ENCODE measurements at places on chromosomes 13 and 19.

DNA sequence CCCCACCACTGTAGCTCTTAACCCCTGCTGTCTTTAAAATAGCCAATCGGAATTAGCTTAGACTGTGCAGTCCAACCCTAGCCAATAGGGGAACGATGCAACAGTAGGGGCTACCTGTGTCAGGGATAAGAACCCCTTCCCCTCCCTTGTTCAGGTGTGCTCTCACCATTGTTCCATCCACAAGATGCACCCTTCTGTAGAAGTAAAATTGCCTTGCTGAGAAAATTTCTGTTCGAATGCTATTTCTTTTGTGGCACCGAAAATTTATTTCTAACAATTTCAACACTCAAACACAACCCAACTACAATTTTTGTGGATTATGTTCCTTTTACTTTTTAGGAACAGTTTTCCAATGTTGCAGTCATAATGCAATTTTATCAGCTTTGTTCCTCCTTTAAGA lies 3.6 kb upstream of the ZNF583 start:
- DNase-seq: no peak

DNA sequence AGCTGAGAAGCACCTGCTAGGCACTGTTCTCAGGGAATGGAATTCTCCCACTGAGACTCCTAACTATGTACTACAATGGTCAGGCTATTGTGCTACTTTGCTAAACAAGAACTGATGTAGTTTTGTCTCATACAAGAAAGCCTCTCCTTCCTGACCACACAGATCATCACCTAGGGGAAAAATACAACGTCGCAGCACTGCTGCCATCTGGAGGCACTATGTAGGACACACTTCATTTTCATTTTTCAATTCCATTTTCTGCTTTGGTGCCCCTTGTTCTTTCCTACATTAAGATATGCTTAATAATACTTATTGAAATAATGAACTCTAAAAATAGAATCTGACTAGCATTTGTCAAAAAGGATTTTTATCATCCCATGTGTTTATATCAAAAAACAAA lies 21.1 kb downstream of the PROSER1 start:
- DNase-seq: no peak

GRCh38 chr19:4320419-4320818 lies 16.0 kb downstream of the FSD1 start:
- DNase-seq: no peak

GRCh38 chr19:15124572-15125231 lies 17.5 kb downstream of the SYDE1 start:
- no peak for DNase-seq

DNA sequence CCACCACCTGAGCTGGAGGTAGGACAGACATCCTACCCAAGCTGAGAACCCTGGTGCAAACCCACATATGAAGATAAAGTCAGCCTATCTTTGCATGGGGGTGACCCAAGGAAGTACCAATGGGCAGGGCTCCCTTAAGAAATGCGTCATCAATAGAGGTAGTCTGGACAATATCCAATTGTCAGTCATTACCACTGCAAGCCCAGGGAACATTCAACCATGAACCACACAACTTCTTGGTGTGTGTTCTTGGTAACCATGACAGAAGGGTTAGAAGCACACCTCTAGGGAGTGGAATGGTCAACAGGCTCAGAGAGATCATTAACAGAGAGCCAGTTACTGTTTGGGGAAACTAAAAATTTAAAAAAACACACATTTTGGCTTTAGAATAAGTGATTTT lies 34.7 kb upstream of the DOCK9 start:
- DNase-seq: no peak

DNA sequence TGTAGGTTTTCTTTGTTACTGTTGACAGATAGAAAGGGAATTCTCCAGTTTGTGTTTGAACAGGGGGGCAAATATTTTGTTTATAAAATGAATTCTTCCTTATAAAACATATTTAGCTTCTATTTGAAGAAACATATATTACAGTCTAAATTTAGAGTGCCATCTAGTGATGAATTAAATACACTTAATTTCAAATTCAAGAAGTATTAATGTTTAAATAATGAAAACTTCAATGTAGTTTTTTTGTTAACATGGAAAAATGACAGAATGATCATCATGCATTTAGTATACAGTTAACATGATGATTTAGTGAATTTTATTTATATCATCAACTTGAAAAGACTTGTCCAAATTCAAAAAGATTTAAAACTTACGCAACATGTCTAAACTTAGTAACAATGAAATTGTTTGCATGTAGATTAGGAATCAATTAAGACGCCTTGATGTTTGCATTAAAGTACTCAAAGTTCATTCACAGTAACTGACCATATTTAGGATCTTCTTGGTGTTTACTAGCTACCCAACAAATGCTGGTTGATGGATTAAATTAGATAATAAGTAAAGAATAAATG lies 765.9 kb upstream of the SLITRK1 start:
- DNase-seq: no peak

DNA sequence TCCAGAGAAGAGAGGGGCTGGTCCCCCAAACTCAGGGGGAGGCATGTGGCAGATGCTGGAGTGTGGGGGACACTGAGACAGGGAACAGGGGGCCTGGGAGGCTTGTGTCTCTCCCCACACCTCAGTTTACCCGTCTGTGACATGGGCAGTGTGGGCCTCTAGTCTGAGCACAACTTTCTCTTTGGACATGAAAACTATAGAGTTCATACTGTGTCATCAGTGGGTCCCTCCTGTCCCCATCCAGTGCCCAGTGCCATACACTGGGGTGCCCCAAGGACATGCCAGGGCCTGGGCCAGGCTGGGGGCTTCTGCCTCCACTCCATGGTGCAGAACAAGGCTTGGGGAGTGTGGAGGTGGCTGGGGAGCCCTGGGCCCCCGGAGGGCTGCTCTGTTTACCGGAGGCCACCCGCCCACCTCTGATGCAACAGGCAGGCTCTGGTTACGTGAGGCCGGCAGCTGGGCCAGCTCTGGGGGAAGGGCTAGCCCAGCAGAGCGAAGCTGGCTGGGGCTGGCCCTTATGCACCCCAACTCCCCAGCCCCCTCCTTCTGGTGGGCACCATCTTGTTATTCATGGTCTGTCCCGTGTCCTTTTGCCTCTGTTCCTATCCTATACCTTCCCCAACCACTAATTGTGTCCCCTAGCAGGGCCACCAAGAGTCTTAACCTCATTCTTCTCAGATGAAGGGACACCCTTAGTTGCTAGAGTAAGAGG lies 1.9 kb upstream of the MEF2B start:
- no peak for DNase-seq

DNA sequence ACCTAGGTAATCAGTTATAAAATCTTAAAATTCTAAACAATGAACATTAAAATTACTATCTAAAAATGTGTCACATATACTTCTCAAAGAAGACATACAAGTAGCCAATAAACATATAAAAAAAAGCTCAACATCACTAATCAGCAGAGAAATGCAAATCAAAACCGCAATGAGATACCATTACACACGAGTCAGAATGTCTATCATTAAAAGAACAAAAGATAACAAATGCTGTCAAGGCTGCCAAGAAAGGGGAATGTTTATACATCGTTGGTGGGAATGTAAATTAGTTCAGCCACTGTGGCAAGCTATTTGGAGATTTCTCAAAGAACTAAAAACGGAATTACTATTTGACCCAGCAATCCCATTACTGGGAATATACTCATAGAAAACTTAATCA lies 310.3 kb upstream of the EDNRB start:
- no peak for DNase-seq

GRCh38 chr19:51794885-51795490 lies at the start of gene FPR3:
FPR3 (plus strand) TSS chr19:51795157; CDS start chr19:51823749, 28,592 bp downstream.
- no peak for DNase-seq

DNA sequence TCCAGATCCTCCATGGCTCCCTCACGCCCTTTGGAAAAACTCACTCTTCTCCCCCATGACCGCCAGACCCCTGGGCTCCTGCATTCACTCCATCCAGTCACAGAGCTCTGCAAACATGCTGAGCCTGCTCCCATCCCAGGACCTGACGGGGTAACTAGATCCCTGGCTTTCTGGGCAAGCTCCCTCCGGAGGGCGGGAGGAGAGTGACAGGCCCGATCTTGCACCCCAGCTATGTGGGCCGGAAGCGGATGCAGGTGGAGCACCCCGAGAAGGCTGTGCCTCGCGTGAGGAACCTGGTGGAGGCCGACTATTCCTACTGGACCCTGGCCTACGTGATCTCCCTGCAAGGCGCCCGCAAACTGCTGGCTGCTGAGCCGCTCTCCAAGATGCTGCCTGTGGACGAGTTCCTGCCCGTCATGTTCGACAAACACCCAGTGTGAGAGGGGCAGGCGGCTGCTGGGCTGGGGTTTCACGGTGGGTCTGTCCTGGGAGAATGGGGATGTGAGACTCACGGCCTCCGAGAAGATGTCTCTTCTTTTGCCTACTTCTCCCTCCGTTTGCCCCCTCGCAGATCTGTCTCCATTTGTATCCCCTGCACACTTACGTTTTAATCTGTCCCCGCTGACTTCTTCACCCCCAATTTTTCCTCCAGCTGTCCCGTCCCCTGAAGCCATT lies 25.2 kb downstream of the COLGALT1 start:
- no peak for DNase-seq

- DNase-seq: no peak
These were observed 31.9 kb downstream of the CHST8 start for GRCh38 chr19:33653684-33654083.

GRCh38 chr19:51139299-51140014 lies 2.6 kb upstream of the SIGLEC7 start:
- no peak for DNase-seq

- DNase-seq: no peak
These were observed 14.8 kb downstream of the PODNL1 start for GRCh38 chr19:13923194-13923987.

- DNase-seq: no peak
These were observed 3.5 kb downstream of the ZSCAN5B start for GRCh38 chr19:56193981-56194640.

GRCh38 chr13:99796175-99796819 lies 175.3 kb downstream of the ZIC5 start:
- DNase-seq: no peak

DNA sequence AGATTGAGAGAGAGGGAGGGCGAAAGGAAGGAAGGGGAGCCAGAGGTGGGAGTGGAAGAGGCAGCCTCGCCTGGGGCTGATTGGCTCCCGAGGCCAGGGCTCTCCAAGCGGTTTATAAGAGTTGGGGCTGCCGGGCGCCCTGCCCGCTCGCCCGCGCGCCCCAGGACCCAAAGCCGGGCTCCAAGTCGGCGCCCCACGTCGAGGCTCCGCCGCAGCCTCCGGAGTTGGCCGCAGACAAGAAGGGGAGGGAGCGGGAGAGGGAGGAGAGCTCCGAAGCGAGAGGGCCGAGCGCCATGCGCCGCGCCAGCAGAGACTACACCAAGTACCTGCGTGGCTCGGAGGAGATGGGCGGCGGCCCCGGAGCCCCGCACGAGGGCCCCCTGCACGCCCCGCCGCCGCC lies at the start of gene TNFSF11:
Gene TNFSF11, plus strand, starts transcription at position 142 of the 400 bp plus-strand sequence. Its CDS starts 152 bp downstream, at position 294.
- no peak for DNase-seq

- DNase-seq: no peak
These were observed at the start of gene HRC for GRCh38 chr19:49155005-49155819. HRC (minus strand) TSS chr19:49155396; CDS start chr19:49155237, 159 bp downstream.

GRCh38 chr19:10126213-10126639 lies 6.5 kb upstream of the EIF3G start:
- DNase-seq: no peak

- DNase-seq: no peak
These were observed 16.2 kb downstream of the COL4A2 start for GRCh38 chr13:110323172-110323891.

DNA sequence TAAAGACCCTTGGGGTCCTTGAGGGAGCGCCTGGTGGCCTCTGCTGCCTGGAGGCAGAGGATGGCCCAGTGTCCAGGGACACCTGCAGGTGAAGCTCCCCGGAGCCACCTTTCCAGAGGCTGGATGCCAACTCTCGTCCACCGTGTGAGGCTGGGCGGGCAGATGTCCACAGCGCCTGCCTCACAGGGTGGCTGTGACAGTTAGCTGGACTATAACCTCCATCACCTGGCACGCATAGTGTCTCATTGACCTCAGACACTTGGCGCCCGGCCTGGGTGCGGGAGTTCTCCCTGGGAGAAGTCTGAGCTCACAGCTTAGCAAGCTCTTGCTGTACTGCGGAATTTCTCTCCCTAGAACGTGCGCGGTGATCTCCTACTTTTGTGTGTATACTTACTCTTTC lies 9.8 kb downstream of the BICRA start:
- no peak for DNase-seq

DNA sequence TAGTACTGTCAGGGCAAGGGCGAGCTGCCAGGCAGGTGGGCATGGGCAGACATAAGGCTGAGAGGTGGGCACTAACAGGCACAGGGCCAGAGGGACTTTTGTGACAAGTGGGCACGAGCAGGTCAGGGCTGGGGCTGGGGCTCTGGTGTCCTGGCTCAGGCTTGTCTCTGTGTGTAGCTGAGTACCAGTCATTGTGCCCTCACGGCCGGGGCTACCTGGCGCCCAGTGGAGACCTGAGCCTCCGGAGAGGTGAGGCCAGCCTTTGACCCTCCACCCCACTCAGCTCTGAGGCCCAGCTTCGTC lies 21.6 kb downstream of the LTBP4 start:
- DNase-seq: no peak

GRCh38 chr13:44107357-44108121 lies 227.8 kb downstream of the LACC1 start:
- DNase-seq: no peak
